Astrocyte of the hippocampus (primary cell): ENCODE measurements at places on chromosomes 7 and 10.

- no peak for DNase-seq
Observed at GRCh38 chr7:24438232-24438631, 135.0 kb upstream of the PALS2 start.

DNA sequence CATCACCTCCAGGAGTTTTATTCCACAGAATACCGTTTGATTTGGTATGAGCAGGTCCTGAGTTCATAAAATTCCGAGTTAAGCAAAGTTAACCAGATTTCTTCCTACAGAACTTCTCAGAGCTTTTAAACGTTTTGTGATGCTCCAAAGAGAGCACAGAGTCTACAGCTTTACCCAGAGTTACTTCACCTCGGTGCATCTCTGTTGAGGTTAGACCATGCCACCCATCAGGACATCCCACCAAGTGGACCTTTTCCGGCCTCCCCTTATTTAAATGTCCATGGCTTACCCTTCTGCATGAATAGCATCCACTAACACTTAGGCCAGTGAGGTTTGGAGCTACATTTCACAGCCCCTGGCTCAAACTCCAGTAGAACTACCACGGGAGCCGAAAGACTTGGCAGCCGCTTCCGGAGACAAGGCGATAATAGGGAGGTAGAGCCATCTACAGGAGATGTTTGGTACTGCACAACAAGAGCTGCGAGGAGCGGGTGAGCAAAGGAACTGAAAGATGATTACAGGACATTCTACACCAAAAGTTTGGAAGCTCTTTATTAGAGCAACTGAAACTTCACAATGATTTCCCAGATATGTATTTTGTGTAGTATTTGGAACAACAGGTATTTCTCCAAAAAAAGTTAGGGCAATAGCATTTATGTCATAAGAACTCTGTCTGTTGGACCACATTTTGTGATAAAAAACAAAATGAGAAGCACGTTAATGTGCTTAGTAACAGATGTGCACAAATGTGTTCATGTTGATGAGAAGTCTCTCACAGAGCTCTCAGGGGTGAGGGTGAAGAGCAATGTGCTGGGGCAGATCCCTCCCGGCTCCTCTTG, 174.7 kb downstream of the HERPUD2 start:
- DNase-seq, result peak; percentile 81

GRCh38 chr10:67045404-67045803, 119.6 kb downstream of the LRRTM3 start:
- DNase-seq, result no peak

GRCh38 chr10:2077231-2077630, 339.9 kb upstream of the ADARB2 start:
- no peak for DNase-seq

- no peak for DNase-seq
Observed at GRCh38 chr7:76356115-76356514, 2.7 kb downstream of the YWHAG start.

DNA sequence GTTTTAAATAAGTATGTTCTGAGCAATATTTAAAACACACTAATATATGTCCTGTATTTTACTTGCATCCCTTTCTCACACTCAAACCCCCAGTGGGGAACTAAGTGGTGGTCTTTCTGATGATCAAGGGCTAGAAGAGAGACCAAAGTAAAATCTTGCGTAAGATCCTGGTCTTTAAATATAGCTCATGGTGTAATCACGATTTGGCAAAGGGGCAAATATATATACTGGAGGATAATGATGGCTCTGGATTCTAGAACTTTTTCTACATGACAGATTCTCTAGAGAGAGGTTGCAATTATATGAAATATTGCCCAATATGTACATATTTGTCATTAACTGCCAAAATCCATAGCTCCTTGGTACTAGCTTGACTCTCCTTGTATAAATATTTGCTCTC, 438.3 kb downstream of the NXPH1 start:
- DNase-seq, result no peak

- peak; percentile 55 for DNase-seq
Observed at GRCh38 chr7:33998476-33998875, 93.1 kb downstream of the BMPER start.

GRCh38 chr10:65341323-65341925, 1584.4 kb upstream of the LRRTM3 start:
- peak; percentile 42 for DNase-seq

GRCh38 chr10:35386594-35387174, 50.4 kb downstream of the CCNY start:
- peak; percentile 63 for DNase-seq

GRCh38 chr7:98282703-98283102, 1.2 kb downstream of the BRI3 start:
- DNase-seq, result peak; percentile 38

DNA sequence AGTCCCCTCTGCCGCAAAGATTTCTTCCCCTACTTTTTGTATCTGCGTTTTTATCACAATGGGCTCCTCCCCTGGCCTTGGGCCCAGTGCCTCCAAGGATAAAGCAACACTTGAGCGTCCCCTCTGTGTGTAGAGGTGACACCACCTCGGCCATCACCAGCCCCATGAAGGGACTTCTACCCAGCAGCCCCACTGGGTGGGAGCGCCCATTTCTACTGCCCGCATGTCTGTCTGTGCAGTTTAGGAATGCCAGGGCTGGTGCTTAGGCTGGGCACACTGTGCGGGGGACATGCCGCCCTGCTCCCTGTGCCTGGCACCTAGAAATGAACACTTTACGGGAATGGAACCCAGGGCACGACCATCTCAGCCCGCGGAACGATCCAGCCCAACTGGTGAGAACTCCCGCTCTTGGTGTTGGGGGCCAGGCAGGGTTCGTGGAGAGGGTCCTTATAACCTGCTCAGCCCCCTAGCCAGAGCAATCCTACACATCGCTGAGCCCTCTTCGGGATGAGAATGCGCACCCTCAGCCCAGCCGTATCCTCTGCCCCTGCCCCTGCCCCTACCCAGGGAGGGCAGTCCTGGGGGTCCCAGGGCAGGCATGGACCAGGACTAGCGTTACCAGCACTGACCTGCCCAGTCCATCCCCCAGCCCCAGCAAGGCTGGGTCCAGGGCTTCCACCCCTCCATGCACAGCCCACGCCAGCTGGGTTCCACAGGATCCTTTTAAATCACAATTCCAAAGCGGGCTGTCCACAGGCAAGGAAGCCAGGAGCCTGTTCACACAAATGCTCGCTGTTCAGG, 12.8 kb downstream of the CRYGN start:
- peak; percentile 48 for DNase-seq

DNA sequence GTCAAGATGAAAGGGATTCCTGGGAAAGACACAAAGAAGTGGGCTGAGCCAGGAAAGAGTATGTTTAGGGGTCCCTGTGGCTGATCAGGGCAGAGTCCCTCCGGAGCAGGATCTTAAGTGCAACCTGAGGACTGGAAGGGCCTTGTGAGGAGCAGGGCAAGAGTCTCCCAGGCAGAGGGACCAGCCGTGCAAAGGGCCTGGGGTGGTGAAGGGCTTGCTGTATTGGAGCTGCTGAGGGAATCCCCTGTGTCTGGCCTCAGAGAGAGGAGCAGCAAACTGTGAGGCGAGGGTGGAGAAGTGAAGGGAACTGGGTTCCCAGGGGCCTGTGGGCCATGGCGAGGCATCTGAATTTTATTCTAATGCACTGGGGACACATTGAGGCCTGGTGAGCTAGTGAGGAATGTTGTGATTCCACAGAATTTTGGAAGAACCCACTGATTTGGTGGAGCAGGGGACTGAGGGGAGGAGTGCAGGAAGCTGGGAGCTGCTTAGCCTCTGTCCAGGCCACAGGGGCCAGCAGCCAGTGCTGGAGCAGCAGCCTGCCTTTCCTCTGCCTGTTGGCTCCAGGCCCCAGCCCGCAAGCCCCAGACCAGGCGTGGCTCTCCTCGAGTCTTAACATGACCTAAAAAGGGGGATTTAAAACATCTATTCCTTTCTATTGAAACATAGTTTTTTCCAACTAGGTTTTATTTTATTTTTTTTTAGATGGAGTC, 138.4 kb upstream of the IGFBP3 start:
- no peak for DNase-seq

- DNase-seq, result no peak
Observed at GRCh38 chr10:77819210-77820112, 107.1 kb downstream of the DLG5 start.

DNA sequence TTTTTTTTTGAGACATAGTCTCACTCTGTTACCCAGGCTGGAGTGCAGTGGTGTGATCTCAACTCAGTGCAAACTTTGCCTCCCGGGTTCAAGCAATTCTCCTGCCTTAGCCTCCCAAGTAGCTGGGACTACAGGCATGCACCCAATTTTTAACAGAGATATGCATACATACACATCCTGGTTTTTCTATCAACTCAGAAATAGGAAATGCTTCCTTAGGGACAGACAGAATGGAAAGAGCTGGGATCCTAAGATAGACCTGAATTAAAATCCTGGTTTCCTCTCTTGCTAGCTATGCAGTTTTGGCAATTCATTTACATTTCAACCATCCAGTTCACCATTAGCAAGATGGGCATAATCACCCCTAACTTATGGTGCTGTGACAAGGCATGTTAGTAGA, 347.5 kb downstream of the GPAM start:
- peak; percentile 30 for DNase-seq

GRCh38 chr7:100071018-100071723, 10.4 kb downstream of the ZNF3 start:
- no peak for DNase-seq

GRCh38 chr7:11737723-11738122, 94.3 kb downstream of the THSD7A start:
- DNase-seq, result no peak

DNA sequence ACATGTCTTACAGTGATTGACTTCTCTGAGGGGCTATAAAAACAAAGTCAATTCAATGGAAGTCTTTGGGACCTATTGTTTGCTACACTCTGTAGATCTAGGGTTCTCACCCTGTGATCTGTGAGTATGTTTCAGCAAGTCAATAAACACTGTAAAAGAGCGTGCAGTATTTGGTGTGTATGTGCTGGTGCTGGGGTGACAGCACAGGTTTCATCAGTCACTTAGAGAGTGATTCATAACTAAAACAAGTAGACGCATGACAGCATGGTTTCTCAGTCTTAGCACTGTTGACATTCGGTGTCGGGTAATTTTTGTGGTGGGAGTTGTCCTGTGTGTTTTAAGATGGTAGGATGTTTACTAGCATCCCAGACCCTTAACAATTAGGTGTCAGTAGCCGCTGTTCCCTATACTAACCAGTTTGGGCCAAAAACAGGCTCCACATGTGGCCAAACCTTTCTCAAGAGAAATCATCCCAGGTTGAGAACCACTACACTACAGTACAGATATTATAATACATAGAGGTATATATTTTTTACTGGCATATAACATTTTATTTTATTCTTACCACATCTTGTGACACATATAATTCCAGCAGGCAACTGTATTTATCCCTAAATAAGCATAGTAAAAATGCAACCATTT, 411.8 kb downstream of the ARL4A start:
- DNase-seq, result peak; percentile 18

DNA sequence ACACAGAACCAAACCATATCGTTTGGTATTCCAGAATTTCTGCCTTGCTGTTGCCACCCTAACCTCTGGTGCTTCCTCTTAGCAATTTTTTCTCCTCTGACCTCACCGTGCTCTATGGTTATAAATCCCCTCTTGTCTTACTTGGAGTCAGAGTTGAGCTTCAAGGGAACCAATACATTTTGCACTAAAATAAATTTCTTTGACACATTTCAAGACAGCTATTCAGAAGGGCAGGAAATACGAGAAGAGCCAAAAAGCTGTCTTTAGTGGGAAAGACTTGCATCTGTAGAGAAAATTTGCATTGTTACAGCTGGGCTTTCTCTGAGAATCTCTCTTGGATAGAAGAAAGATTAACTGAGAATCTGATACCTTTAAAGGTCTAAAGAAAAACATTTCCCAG, 14.5 kb upstream of the AKR1C2 start:
- DNase-seq, result no peak

DNA sequence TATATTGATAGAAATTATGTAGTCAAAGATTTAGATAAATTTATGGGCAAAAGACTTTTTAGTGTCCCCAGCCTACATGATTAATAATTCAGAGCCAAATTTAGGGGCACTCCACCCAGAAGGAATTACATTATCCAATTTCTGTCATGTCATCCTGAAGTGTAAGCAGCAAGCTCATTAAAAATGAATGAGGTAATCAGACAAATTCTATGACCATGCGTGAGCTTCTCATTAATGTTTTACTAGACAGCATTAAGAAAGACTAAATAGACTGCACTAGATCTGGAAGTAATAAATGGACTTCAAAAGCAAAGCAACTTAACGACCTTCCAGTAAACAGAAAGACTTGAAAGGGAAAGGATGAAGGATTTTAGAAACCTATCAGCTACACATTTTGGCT, 22.7 kb upstream of the TRUB1 start:
- no peak for DNase-seq

GRCh38 chr10:101708870-101709269, 13.9 kb upstream of the FBXW4 start:
- no peak for DNase-seq

- no peak for DNase-seq
Observed at GRCh38 chr7:158285383-158285770, 302.2 kb downstream of the PTPRN2 start.

DNA sequence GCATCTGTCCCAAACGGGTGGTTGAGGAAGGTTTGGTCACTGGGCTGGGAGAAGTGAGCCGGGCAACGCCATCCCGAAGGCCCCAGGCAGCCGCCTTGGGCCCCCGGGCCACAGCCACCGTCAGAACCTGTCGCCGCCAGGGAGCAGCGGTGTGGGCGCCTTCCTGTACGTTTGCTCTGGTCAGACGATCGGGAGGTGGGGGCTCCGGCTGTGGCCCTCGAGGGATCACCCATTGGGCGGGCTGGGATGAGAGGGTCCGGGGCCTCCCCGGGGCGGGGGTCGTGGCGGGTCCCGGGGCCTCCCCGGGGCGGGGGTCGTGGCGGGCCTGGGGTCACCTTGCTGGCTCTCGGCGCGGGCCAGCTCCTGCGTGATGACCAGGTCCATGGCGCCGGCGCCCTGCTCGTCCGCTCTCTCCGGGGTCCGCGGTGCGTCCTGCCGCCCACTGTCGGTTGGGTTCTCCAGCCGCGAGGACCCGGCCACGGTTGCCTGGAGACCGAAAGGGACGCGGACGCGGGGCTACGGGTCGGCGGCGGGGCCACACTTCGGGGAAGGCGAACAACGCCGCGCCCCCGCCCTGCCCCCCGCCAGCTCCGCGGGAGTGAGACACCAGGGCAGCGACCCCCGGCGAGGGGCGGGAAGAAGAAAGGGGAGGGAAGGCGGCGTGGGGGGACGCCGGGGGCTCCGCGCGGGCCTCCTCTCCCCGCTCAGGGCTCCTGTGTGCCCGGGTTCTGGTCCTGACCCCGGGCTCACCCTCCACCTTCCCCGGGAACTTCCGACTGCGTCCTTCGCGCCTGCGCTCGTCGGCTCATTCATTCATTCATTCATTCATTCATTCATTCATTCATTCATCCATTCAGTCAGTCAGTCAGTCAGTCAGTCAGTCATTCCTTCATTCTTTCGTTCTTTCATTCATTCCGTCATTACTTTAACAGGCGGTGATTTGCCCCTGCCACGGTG, at the start of gene CFAP46:
TSS of gene CFAP46 (minus strand) at position 470 of the 957 bp plus-strand sequence. CDS start at position 384, 86 bp downstream.
- peak; percentile 88 for DNase-seq
